ENCODE measurements at places on chromosomes 13 and 19.

GRCh38 chr19:57720878-57721277, 6.5 kb downstream of the ZNF671 start:
- DNase-seq: no peak

GRCh38 chr19:19334063-19334988, 13.7 kb downstream of the MAU2 start:
- DNase-seq: no peak

GRCh38 chr19:2550431-2551171, 74.7 kb downstream of the GADD45B start:
- DNase-seq: no peak

GRCh38 chr13:89755729-89756492, 1591.6 kb upstream of the MIR17HG start:
- no peak for DNase-seq

GRCh38 chr13:113794764-113795173, 35.7 kb downstream of the TMEM255B start:
- no peak for DNase-seq

DNA sequence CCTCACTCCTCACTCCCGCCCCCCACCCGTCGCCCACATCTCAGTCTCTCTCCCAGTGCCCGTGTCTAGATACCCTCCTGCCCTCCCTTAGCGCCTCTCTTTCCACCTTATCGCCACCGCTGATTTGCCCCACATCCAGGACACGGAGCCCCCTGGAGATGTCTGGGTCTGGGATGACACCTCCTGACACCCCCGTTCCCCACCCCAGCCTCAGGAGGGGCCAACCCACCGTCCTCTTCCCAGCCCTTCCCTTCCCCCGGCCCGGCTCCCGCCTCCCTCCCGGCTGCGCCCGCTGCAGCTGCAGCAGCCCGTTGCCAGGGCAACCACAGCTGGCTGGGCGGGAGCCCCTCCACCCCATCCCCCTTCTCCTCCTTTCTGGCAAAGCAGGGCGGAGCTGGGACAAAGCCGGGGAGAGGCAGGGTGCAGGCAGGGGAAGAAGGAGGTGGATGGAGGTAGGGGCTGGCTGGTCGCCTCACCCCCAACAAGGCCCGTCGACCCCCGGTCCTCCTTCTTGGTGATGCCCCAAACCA, 13.5 kb downstream of the DPF1 start:
- DNase-seq: no peak

GRCh38 chr19:35533822-35534392, 651 bp downstream of the GAPDHS start:
- DNase-seq: peak; percentile 17

DNA sequence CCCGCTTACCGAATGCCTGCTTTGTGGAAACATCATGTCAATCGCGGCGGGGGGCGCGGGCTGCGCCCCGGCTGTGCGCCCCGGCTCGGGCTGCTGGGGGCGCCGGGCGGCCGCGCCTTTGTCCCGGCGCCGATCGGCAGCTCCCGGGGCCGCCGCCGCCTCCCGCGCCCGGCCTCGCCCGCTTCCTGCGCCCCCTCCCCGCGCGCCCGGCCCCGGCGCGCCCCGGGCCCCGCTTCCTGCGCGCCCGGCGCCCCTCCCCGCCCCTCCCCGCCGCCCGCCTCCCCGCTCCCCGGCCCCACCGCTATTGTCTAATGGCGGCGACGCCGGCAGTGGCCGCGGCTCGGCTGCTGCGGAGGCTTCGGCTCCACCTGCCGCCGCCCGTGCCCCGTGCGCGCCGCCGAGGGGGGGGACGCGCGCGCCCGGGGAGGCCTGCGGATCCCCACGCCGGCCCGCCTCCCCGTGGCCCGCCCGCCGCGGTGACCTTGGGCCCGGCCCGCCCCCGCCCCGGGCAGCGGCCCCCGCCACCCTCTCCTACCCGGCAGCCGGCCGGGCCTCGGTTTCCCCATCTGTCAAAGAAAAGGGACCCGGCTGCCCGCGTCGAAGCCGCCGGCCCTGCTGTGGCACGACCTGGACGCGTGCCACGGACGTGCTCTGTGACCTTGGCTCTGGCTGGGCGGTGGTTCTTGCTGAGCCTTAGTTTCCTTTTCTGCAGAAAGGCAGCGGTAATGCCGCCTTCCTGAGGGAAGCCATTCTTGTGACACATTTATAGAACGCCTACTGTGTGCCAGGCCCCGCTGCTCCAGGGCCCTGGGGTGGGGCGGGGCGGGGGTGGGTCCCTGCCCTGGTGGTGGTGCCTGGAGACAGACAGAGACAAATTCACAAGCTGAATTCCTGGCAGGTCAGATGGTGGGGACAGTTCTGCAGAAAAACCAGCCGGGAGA, at the start of gene TLE5:
TSS of gene TLE5 (minus strand) at position 331 of the 941 bp plus-strand sequence. CDS start at position 36, 295 bp downstream.
- peak; percentile 66 for DNase-seq

- DNase-seq: no peak
Observed at GRCh38 chr19:28705008-28705407, 507.9 kb downstream of the UQCRFS1 start.

DNA sequence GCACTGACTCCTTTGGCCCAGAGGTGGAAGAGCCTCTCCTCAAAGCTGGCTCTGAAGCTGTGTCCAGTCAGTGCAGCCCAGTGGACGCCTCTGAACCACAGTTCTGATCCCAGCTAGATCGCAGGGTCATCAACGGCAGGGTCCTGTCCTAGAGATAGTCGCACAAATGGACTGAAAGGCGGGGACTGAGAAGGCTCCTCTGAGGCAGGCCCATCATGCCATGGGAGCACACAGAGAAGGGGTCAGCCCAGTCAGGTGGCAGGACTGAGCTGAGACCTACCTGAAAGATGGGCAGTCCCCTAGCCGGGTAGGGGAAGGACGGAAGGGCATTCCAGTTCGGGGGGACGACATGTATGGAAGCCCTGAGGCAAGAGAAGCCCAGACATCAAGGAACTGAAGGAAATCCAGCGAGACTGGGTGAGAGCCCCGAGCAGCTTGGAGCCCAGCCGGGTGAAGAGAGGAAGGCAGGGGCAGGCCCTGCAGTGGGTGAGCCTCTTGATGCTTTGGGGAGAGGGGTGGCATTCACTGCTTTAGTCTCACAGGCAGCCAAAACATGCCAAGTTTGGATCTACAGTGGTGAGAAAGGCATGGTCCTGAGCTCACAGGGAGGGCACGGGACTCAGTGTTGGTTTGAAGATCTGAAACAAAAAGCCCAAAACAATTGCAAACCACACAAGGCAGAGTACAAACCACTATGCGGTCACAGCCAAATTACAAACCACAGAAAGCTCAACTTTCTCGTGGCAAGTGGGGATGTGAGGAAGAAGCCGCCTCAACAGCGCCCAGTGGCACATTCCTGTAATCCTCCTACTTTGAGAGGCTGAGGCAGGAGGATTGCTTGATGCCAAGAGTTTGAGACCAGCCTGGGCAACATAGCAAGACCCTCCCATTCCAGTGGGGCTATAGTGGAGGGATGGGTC, 10.0 kb downstream of the CALM3 start:
- DNase-seq: peak; percentile 1

DNA sequence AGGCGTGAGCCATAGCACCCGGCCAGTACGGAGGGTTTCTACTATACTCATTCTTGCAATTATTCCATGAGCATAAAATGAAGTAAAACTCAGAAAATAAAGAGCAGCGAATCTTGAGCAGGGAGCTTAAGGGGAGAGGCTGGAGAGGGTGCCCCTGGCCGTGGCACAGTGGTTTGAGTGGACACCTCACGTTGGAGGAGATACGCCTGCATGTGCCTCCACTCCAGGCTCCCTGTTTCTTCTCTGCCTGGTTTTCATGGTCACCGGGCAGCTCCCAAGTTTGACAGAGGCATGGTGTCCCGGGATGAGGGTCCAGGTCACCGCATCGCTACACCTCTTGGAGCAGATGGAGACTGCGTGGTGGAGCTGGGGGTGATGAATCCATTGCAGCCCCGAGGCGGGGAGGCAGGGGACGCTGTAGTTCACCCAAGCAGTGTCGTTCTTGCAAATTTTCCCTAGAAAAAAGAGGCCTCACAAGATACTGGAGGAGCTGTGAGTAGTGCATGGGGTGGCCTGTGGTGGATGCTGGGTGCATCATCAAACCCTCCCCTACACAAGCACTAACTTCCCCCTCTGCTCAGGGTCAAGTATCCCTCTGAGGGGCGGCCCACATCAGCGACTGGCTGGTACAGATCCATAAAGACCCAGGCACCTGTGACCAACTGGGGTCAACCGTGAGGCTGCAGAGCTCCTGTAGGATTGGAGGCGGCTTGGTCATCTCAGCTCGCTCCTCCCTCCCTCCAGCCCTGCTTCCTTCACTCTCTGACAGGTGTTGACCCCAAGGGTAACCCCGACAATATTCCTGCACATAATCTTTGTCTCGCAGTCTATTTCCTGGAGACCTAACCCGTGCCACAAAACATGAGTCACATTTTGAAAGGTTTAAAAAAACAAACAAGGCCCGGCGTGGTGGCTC, 3.6 kb upstream of the MIER2 start:
- DNase-seq: no peak

DNA sequence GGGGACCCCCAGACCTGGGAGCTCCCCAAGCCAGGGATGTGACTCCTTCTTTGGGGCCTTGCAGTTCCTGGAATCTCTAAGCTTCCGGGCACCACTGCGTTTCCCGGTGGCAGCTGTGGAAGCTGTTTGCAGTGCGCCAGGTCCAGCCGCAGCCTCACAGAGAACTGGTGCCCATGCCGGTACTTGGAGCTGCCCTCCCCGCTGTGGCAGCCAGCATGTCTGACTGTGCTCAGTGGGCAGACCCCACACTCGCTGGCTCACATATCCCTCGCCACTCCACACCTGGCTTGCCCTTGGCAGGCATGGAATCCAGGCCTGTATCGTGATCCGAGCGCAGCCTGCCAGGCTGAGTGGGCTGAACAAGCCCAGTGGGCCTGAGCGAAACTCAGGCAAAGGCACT, 753.2 kb upstream of the PCDH20 start:
- no peak for DNase-seq

DNA sequence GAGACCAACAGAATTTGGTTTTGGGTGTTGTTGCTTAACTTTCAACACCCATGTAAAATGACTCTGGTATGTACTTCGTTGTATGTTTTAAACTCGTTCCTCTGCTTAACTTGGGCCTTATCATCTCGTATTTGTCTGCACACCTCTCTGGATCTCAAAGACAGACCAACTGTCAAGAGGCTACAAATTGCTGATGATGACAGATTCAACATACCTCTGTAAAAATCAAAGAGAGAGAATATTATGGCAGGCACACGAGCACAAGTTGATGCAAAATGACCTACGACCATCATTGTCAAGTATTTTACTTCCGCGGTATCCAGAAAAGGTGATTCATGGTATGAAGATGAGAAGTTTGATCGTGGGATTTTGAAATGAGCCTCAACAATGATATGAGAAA, 132.1 kb upstream of the ARGLU1 start:
- no peak for DNase-seq

- no peak for DNase-seq
Observed at GRCh38 chr13:106423530-106423929, 111.9 kb downstream of the EFNB2 start.

DNA sequence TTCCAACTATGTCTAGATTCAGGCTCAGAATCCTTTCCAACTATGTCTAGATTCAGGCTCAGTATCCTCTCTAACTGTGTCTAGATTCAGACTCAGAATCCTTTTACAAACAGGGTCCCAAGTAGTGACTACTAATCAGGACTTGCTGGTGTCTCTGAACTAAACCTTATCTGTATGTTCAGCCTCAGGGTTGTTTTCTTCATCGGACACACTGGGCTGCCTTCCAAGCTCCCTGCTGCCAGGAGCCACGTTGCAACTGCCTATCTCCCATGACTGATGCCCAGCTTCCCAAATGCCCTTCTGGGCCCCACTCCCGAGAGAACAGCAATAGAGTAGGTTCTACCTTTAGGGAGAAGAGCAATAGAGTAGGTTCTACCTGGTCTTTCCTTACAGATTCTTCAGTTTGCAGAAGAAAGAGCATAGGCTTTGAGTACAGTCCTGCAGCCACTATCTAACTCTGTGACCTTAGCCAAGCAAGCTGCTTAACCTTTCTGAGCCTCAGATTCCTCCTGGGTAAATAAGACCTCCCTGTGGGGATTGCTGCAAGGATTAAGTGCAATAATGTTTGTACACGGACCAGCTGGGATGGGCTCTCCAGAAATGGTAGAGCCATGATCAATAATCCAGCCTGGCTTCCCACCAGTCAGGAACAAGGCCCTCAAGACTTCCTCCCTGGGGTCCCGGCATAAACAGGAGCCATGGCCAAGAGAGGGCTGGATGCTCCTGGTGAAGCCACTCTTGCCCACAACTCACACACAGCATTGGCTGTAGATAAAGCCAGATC, 61.5 kb downstream of the ZIC5 start:
- no peak for DNase-seq

- DNase-seq: no peak
Observed at GRCh38 chr19:45283443-45284033, 32.5 kb downstream of the MARK4 start.

GRCh38 chr13:107865318-107865575, 350.1 kb downstream of the LIG4 start:
- no peak for DNase-seq

DNA sequence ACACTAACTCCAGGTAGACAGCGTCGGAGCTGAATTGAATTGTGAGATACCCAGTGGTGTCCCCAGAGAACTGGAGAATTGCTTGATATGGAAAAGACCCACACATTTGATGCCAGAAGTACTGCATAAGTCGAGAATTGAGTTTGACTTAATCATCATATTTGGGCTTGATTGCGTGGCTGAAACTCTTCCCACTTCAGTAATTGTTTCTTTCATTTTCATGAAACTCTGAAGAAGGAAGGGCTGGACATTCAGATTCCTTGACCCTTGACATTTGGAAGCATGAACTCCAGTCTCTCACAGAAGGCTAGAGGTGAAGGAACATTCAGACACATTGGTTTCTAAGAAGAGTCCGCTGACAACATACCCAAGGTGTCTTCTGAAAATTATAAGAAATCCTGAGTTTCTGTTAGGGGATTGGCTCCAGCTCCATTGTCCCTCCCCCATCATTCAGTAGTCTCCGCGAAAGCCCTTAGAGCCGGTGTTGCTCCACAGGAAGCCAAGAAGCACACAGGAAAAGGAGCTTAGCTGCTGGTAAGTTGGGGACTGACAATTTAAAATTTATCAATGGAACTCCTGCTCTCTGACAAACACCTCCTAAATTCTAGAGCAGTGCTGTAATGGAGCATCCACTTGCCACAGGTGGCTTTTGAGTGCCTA, at the start of gene FPR2:
TSS of gene FPR2 (plus strand) at position 484 of the 660 bp plus-strand sequence. CDS start 7,479 bp downstream, outside the sequence.
- no peak for DNase-seq

GRCh38 chr13:110306340-110306959, 507 bp downstream of the COL4A1 start:
- DNase-seq: no peak

DNA sequence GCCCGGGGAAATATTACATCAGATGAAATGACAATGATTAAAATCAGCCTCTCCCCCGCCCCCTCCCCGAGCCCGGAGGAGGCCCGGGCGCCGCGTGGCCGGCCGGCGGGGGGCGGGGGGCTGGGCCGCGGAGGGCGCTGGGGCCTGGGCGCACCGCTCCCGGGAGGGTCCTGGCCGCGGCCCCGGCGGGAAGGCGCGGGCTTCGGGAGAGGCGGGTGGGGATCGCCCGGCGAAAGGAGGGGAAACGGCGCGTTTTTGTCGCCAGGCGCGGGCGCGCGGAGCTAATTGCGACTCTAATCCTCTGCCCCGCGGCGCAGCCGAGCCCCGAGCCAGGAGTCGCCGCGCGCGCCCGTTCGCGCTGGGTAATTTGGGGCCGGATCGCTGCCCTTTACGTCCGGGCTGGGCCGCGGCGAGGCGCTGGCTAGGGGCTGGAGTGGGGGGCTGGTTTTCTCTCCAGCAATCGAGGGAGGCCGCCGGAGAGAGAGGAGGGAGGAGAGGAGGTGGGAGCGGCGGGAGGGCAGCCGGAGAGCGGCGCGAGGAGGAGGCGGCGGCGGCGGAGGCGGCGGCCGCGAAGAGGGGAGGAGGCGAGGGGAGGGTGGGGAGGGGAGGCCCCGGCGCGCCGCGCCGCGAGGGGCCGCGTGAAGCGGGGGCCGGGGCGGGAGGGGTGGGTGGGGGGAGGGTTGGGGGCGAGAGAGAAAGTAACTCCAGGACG, at the start of gene KCTD15:
TSS of gene KCTD15 (plus strand) at position 707 of the 712 bp plus-strand sequence. CDS start 3,585 bp downstream, outside the sequence.
- DNase-seq: no peak

All from activated CD4-positive, alpha-beta T cell treated with anti-CD3 and anti-CD28 coated beads for 1 hour (primary cell).